ENCODE measurements at places on chromosomes 4 and X.

DNA sequence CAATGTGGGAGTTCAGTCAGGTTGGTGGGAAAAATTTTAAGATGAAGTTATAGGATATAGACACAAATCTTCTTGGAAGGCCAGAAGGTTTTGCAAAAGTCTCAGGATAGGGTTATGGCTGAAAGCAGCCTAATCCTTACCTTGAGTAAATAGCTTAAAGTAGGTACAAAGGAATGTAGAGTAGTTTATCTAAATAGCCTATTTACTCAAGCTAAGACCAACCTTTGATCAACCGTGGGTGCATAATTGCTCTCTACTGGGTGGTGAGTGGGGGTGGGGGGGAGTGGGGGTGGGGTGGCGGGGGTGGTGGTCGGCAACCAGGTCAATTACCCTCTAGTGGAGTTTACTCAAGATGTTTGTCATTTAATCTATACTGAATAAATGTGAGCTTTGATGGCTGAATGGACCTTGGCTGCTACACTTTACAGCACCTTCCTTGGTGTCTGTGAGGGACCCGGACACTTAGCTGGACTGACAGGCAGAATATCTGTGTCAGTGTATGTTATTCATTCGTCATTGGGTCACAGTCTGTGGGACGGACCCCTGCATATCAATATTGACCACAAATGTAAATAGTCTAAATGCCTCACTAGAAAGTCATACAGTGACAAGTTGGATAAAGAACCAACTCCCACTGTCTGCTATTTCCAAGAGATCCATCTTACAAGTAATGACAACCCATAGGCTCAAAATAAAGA is 545.7 kb upstream of the PABPC4L start:
- DNase-seq, result no peak

GRCh38 chrX:39475372-39475771 is 622.4 kb downstream of the BCOR start:
- no peak for DNase-seq

DNA sequence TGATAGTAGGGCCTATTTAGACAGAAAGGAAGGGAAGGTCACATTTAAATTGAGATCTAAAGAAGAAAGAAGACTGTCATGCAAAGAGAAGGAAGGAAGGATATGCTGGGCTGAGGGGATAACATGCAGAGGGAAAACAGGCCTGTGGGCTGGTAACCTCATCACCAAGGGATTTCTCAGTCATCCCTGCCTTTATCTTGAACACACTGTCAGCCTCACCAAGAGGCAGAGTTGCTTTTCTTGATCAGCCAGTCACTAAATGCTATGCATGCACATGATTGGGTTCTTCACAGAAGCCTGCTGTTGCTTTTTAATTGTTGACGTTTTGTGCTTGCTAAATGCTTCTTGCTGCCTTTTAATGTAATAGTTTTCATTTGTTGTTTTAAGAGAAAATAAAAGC is 113.0 kb downstream of the ARHGAP24 start:
- no peak for DNase-seq

DNA sequence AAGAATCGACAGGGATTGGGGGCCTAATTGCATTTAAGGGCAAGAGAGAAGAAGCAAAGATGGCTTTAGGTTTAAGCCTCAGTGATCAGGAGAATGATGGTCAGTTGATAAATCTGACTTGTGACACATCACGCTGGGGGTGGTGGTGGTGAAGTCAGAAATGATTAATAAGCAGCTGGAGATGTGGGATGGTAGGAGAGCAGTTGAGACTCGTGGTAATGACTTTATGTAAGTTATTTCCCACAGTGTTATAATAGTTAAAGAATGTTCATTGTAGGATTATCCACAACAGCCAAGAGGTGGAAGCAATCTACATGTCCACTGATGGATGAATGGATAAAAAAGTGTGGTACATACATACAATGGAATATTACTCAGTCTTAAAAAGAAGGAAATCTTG is 178.9 kb upstream of the GPC4 start:
- DNase-seq, result no peak

DNA sequence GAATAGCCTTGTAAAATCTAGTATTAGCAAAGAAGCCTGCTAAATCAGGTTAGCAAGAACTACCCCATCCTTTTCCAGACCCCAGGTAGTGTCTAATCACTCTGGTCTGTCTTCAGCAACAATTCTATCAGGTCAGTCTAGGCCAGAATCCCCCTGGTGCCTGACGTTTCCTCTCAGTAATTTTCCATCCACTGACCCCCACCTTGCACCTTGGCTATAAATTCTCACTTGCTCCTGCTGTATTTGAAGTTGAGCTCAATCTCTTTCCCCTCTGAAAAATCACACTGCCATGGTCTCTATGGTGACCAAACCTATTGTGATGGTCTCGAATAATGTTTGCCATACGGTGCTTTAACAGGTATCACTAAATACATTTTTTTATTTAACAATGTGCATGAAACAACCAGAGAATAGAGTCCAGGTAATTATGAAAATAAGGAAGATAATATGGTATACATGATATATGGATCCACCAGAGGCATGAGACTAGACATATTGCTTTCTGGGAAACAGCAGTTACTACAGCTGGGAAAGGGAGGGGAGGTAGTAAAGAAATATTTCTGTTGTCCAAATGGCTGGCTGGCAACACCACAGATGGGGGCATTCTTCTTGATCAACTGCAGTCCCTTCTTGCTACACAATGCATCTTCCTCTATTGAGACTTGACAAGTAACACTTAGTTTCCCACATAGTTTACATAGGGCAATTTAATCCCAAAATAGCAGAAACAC is 33.8 kb downstream of the CXCL1 start:
- no peak for DNase-seq

GRCh38 chr4:101366331-101366730 is 19.0 kb upstream of the PPP3CA start:
- DNase-seq, result no peak
